ENCODE measurements at places on chromosomes 2 and 18. TPM values are rescaled to one million over a fixed set of nuclear protein-coding genes. Genes with fewer than 3 reads are reported as not detected.

The ATP8B1 gene
- total RNA-seq: 43.4 TPM

DNA sequence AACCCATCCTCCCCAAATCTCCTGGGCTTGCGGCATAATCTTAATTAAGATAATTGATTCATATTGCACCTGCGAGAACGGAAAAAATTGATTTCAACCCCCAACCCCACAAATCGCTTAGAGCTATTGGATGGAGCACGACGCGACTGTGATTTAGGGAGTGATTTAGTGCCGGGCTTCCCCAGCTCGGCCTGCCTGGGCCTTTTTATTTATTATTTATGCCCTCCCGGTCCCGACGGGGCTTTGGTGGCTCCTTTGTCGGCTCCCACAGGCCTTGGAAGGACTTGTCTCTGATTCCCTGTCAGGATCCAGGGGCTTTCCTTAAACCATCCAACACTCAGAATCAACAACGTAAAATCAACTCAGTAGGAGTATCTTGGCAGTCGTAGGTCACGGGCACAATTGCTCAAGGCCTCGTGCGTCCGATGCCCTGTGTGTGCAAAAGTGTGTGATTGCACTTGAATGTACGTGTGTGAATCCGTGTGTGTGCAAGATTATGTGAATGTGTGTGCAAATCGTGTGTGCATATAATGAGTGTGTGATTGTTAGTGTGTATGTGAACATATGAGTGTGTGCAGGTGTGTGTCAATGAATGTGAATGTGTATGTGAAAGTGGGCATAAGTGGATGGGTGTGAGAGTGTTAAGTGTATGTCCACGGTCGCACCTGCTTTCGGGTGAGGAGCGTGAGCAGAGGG lies 4.3 kb upstream of the NEUROD1 start:
- no peak for DNase-seq

DNA sequence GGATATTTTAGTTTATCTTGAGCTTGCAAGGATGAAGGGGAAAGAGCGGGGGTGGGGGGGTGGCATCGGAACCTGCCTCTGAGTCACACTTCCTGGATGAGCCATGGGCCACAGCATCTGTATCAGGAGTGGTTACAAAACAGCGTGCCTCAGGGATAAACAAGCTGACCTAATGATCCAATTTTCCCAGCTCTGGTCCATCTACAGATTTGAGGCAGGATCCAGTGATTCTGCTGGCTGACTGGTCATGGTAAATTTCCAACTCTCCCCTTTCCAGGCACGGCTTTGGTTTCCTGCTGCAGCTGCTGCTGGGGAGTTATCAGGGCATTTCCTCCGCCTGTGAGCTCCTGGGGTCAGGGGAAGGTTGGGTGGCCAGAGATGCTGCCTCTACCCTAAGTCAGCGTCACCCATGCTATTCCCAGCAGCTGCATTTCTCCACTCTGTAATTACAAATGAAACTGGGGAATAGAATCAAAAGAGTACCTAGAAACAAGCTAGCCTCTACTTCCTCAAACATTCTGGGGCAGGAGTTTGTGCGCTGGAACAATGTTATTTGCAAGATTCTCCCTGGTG lies 4.7 kb upstream of the HPCAL1 start:
- DNase-seq: peak; percentile 97

- no peak for DNase-seq
Measured at GRCh38 chr2:136000502-136000901, 15.1 kb upstream of the DARS1 start.

The POTEC gene
- total RNA-seq: not detected

DNA sequence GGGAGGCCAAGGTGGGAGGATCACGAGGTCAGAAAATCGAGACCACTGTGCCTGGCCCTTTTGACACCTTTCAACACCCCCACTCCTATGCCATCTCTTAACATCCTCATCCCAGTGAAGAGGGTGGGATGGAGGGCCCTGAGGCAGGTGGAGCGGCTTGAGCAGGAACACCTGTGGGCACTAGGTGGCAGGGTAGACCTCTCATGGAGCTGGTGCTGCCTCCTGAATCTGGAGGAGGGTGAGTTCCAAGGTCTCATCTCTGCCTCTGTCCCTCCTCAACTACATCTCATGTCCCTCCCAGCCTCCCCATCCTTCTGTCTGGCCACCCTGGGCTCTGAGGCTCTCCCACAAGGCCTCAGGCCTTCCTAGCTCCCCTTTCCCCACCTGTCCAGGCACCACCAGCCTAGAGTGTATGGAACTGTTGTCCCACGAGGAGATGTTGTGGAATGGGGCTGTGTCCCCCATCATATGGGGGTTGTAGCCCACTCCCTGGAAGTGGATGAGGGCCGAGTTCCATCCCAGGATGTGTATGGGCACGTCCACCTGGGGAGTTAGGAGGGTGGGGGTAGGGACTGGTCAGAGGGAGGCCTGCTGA lies 17.0 kb upstream of the CRYBA2 start:
- DNase-seq: no peak

The PRKAG3 gene
- total RNA-seq: not detected

- DNase-seq: no peak
Measured at GRCh38 chr2:24334245-24334633, 26.1 kb downstream of the ITSN2 start.
